ENCODE measurements at places on chromosomes 16 and 17. TPM values are rescaled to one million over a fixed set of nuclear protein-coding genes. Genes with fewer than 3 reads are reported as not detected.

DNA sequence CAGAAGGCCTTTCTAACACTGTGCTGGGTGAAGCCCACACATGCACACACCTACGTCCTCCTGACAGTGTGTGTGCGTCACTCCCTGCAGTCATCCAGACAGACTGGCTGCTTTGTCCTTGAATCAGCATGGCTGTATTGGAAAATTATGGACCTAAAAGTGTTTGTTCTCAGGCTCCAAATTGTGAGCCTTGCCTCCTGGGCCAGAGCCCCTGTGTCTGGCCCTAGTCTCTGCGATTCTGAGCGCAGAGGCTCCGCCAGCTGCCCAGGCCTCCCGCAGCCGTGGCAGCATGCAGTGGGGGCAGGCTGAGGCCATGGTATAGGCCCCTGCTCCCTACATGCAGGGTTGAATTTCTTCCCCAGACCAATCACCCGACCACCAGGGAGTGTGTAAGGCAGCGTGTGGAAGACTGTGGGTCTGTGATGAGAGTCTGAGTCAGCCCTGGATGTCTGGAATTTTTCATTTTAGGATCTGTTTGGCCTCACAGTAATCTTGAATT, 166.9 kb downstream of the LGALS9B start:
- peaks cover 18% of the 10 kb centered on the region for H3K36me3 ChIP-seq
- H3K4me3 ChIP-seq: no peak overlapping the region

DNA sequence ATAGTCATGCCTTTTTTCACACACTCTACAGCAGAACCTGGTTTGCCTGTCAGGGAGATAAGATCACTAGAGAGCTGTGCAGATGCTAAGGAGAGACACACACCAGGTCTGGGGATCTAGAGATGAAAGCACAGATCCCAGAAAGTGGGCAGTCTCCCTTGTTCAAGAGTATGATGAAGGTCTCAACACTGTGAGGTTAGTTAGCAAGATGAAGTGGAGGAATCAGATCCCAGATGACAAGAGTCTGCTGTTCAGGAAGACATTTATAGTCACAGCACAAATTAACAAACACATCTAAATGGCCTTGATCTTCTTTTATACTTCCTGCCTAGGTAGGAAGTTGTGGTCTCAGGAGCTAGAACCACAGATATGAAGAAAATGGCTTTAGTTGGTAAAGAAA, 23.4 kb upstream of the SKAP1 start:
- peaks cover 25% of the 10 kb centered on the region for H3K27me3 ChIP-seq
- H3K4me3 ChIP-seq: no peak overlapping the region
- DNase-seq: no peak
- H3K27ac ChIP-seq: no peak overlapping the region
- H3K4me1 ChIP-seq: peaks cover 12% of the 10 kb centered on the region

- DNase-seq: no peak
- no peaks in the 10 kb centered on the region for H3K4me1 ChIP-seq
- no peak overlapping the region for H3K27ac ChIP-seq
- H3K36me3 ChIP-seq: no peaks in the 10 kb centered on the region
Measured at GRCh38 chr17:41583137-41584127, 3.3 kb downstream of the KRT14 start.

DNA sequence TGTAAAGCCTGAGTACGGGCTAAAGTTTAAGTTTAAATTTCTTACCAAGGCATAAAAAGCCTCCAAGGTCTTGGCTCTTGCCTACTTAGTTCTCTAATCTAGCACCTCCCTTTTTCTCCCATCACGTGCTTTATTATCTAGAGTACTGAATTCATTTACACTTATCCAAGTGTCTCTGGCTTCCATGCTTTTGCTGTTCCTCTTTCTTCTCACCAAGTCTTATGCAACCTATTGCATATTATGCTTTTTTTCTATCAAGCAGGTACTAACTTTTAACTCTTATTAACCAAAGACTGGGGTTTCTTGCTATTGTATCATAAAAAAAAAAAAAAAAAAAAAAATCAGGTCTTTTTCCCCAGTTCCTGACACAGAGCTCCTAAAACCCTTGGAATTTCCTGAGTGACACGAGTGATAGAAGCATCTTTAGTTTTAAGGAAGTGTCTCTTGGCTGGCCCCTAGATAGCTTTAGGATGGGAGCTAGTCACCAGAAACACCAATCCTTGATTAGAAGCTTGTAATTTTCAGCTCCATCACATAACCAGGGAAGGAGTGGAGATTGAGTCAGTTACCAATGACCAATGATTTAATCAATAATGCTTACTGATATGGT, 44.9 kb downstream of the SSH2 start:
- H3K27ac ChIP-seq: no peak overlapping the region
- H3K36me3 ChIP-seq: peaks cover under 1% of the 10 kb centered on the region
- H3K4me1 ChIP-seq: no peaks in the 10 kb centered on the region
- no peaks in the 10 kb centered on the region for H3K27me3 ChIP-seq
- DNase-seq: no peak
- H3K4me3 ChIP-seq: no peak overlapping the region

GRCh38 chr16:89022051-89022836, 45.2 kb upstream of the CBFA2T3 start:
- H3K36me3 ChIP-seq: no peaks in the 10 kb centered on the region
- no peaks in the 10 kb centered on the region for H3K4me1 ChIP-seq
- no peak for DNase-seq

The TPPP3 gene
- 17.5 TPM for total RNA-seq

The ZNF830 gene
- total RNA-seq: 17.7 TPM

DNA sequence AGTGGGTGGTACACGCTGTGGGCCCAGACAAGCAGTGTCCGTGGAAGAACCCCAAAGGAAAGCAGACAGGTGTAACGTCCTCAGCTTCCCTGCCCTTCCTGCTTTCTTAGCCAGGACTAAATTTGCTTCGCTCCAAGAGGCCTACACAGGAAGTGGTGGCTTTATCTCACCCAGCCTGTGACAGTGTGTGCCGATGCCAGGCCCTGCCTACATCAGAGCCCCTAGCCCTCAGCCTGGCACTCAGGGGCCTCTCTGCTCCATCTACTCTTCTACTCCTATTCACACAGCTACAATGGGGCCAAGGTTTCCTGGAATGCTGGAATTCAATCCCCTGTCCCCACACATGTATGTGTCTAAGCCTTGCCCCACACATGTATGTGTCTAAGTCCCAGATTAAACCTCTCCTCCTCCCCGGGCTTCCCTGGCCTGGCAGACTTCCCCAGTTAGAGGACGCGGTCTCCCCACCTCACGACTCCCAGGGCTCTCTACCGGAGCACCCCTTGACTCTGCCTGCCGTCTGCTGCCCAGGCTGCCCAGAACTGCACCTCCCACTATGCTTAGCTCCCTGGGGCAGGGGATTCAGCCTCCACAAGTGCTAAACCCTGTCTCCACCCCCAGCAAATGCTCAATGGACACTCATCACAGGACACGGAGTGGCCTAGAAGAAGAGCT, 8.2 kb downstream of the PGAP3 start:
- H3K27me3 ChIP-seq: no peaks in the 10 kb centered on the region
- no peak overlapping the region for H3K4me3 ChIP-seq
- H3K27ac ChIP-seq: no peak overlapping the region
- no peak for DNase-seq
- peaks cover 8% of the 10 kb centered on the region for H3K4me1 ChIP-seq
- peaks cover 13% of the 10 kb centered on the region for H3K36me3 ChIP-seq

GRCh38 chr17:44394833-44395232, 5.4 kb upstream of the ITGA2B start:
- peaks cover 5% of the 10 kb centered on the region for H3K4me1 ChIP-seq
- H3K4me3 ChIP-seq: no peak overlapping the region
- H3K27ac ChIP-seq: no peak overlapping the region
- H3K36me3 ChIP-seq: peaks cover 5% of the 10 kb centered on the region
- no peaks in the 10 kb centered on the region for H3K27me3 ChIP-seq

DNA sequence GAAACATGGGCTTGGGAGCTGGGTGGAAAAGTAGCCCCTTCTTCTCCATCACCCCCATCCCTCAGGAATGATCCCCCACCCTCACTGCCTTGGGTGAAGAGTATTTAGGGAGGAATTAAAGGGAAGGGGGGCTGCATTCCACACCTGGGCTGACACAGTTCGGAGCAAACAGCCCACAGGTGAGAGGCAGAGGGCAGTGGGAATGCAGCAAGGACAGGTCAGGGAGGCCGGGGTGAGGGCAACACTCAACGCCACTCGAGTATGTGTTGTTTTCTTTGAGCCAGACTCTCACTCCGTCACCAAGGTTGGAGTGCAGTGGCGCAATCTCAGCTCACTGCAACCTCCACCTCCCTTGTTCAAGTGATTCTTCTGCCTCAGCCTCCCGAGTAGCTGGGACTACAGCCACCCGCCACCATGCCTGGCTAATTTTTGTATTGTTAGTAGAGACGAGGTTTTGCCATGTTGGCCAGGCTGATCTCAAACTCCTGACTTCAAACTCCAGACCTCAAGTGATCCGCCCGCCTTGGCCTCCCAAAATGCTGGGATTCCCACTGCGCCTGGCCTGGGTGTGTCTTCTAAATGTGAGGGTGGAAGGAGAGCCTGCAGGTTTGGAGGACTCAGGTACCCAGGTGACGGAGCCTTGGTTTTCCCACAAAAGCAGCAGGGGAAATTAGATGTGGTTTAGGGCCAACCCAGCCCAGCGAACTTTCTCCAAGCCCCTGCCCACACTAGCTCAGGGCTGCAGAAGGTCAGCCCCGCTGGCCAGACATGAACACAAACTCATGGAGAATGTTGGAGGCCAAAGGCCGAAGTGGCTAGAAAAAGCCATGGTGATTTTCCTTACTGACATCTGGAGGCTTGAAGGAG, 21.2 kb upstream of the ITGA3 start:
- no peak overlapping the region for H3K4me3 ChIP-seq
- H3K36me3 ChIP-seq: no peaks in the 10 kb centered on the region
- peaks cover 18% of the 10 kb centered on the region for H3K4me1 ChIP-seq
- peaks cover 19% of the 10 kb centered on the region for H3K27me3 ChIP-seq
- H3K27ac ChIP-seq: peak overlapping the region; percentile 29

DNA sequence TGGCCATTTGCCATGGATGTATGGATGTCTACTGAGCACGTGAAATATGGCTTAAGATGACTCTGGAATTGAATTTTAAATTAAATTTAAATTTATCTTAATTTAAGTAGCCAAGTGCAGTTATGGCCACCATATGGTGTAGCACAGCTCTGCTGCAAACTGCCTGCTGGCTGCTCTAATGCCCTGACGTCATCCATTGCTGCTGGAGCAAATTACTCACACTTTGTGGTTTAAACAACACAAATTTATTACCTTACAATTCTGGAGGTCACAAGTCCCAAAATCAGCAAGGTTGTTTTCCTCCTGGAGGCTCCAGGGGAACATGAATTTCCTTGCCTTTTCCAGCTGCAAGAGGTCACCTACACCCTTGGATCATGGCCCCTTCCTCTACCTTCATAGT, 679.3 kb upstream of the EEF2KMT start:
- H3K4me3 ChIP-seq: no peak overlapping the region
- H3K36me3 ChIP-seq: no peaks in the 10 kb centered on the region
- H3K27me3 ChIP-seq: peaks cover 5% of the 10 kb centered on the region
- peaks cover 8% of the 10 kb centered on the region for H3K4me1 ChIP-seq
- H3K27ac ChIP-seq: no peak overlapping the region

- DNase-seq: no peak
- peaks cover 1% of the 10 kb centered on the region for H3K4me1 ChIP-seq
- no peaks in the 10 kb centered on the region for H3K27me3 ChIP-seq
- no peak overlapping the region for H3K27ac ChIP-seq
- H3K4me3 ChIP-seq: no peak overlapping the region
- H3K36me3 ChIP-seq: no peaks in the 10 kb centered on the region
Measured at GRCh38 chr16:76777721-76778465, 413.1 kb upstream of the MON1B start.

DNA sequence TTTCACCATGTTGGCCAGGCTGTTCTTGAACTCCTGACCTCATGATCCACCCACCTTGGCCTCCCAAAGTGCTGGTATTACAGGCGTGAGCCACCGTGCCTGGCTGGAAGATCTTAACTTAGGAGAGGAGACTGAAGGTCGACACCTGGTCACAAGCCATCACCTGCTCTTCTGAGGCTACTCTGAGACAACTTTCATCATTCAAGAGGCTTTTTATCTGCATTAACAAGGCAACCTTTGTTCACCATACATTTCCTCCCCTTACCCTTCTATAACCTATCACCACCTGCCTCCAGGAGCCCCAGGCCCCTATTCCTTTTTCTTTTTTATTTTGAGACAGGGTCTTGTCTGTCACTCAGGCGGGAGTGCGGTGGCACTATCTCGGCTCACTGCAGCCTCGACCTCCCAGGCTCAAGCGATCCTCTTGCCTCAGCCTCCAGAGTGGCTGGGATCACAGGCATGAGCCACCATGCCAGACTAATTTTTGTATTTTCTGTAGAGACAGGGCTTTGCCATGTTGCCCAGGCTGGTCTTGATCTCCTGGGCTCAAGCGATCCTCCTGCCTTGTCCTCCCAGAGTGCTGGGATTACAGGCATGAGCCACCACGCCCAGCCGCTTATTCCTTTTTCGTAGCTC, 6.2 kb downstream of the LITAF start:
- H3K4me1 ChIP-seq: peaks cover 30% of the 10 kb centered on the region
- DNase-seq: no peak
- no peaks in the 10 kb centered on the region for H3K36me3 ChIP-seq
- no peak overlapping the region for H3K27ac ChIP-seq
- no peaks in the 10 kb centered on the region for H3K27me3 ChIP-seq

The OR1A1 gene
- total RNA-seq: not detected

DNA sequence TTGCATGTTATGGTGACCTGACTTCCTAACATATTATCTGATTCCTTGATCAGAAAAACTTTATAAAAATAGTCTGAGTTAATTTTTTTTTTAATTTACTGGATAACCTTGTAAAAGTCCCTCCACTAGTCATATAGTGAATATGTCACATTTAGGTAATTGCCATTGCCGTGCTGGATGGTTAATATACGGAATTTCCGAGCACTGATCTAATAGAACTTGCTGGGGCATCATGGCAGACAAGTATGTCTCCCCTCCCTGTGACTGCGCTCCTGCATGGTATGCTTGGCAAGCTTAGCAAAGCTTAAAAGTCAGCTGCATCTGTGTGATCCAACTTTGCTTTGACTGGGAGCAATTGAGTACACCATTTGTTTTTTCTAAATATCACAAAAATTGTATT, 239.4 kb upstream of the TBX2 start:
- peaks cover 52% of the 10 kb centered on the region for H3K4me1 ChIP-seq
- H3K36me3 ChIP-seq: peaks cover 2% of the 10 kb centered on the region
- H3K27me3 ChIP-seq: no peaks in the 10 kb centered on the region
- no peak overlapping the region for H3K4me3 ChIP-seq
- DNase-seq: no peak
- no peak overlapping the region for H3K27ac ChIP-seq

DNA sequence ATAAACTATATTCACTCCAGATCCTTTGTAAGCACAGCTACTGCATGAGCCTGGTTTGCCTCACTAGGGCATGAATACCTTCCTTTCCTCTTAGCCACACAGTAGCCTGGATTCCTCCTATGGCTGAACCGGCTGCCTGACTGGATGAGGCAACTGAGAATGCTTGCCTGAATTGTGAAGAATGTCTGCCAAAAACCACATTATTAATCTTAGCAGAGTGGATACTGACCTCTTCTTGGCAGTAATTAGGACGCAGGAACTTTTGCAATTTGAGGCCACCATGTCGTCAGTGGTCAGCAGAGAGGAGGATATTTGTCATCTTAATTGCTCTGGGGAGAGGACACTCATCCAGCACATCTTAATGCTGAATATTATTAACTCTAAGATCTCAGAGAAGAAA, 651.8 kb upstream of the GOT2 start:
- DNase-seq: no peak
- H3K27me3 ChIP-seq: no peaks in the 10 kb centered on the region
- no peak overlapping the region for H3K4me3 ChIP-seq
- no peaks in the 10 kb centered on the region for H3K36me3 ChIP-seq

GRCh38 chr17:51888816-51889215, 269.7 kb downstream of the CA10 start:
- no peak overlapping the region for H3K4me3 ChIP-seq
- peaks cover 3% of the 10 kb centered on the region for H3K27me3 ChIP-seq
- H3K36me3 ChIP-seq: no peaks in the 10 kb centered on the region
- H3K27ac ChIP-seq: no peak overlapping the region
- no peaks in the 10 kb centered on the region for H3K4me1 ChIP-seq
- DNase-seq: no peak
